Cardiac muscle cell (in vitro differentiated cells and primary cell): ENCODE measurements at places on chromosomes 1 and 21. TPM values are rescaled to one million over a fixed set of nuclear protein-coding genes. Genes with fewer than 3 reads are reported as not detected.
A peak's percentile ranks its signal among the peaks of the same experiment; 100 is the strongest.

Gene STIL
- 4.2 and 13.4 TPM in 2 replicates for total RNA-seq

Gene SCP2
- total RNA-seq: 131 and 134 TPM in 2 replicates

DNA sequence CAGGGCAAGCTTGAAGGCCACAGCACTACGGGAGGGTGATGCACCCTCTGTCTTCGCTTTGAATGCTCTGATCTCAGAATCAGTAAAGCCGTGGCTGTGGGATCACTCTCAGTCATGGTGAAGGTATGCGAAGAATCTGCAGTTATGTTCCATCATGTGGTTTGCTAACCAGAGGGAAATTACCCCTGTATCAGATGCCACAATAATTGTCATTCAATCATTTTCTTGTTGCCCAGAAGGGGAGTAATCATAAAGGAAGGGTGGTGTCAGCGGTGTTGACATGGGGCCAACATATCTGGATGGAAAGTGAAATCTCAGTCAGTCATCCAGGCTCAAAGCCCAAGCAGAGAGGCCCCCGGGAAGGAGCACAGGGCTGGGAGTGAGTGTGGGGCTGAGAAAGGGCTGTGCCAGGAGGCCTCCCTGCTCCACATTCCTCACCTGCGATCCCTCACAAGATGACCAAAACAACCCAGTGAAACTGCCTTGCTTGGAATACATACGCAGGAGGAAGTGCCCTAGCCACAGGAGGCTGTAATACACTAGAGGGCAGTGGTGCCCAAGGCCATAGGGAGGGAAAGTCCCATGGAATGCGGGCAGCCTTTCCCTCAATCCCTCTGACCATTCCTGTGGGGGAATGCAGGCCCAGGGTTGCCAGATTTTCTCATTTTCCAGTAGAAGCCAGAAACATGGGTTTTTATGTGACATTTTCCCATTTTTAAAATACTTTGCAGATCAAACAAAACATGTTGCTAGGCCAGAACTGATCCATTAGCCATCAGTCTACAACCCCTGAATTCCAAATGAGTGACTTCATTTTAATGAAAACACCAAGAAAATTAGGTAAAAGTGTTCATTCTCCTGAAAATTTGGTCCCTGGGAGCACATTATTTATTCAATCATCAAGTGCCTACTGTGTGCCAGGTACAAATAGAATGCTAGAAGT, 95.7 kb upstream of the VANGL1 start:
- no peaks in the 10 kb centered on the region for H3K4me1 ChIP-seq
- peak overlapping the region; percentile 88 for H3K27ac ChIP-seq
- H3K4me3 ChIP-seq: no peak overlapping the region
- no peaks in the 10 kb centered on the region for H3K36me3 ChIP-seq
- peak; percentile 91 for DNase-seq

- no peak overlapping the region for H3K4me3 ChIP-seq
- H3K4me1 ChIP-seq: peaks cover 12% of the 10 kb centered on the region
- no peaks in the 10 kb centered on the region for H3K36me3 ChIP-seq
- no peak overlapping the region for H3K27ac ChIP-seq
These were observed 9.8 kb downstream of the KAZN start for GRCh38 chr1:14608308-14608707.

- H3K36me3 ChIP-seq: no peaks in the 10 kb centered on the region
- peak overlapping the region; percentile 45 for H3K27ac ChIP-seq
- no peak overlapping the region for H3K4me3 ChIP-seq
- H3K4me1 ChIP-seq: no peaks in the 10 kb centered on the region
- DNase-seq: no peak
- no peaks in the 10 kb centered on the region for H3K27me3 ChIP-seq
These were observed 96.5 kb downstream of the NEK7 start for GRCh38 chr1:198253259-198253658.

- H3K36me3 ChIP-seq: no peaks in the 10 kb centered on the region
- H3K27ac ChIP-seq: no peak overlapping the region
- H3K4me1 ChIP-seq: no peaks in the 10 kb centered on the region
- no peaks in the 10 kb centered on the region for H3K27me3 ChIP-seq
- DNase-seq: no peak
These were observed 123.0 kb downstream of the LYPLAL1 start for GRCh38 chr1:219296430-219297355.

DNA sequence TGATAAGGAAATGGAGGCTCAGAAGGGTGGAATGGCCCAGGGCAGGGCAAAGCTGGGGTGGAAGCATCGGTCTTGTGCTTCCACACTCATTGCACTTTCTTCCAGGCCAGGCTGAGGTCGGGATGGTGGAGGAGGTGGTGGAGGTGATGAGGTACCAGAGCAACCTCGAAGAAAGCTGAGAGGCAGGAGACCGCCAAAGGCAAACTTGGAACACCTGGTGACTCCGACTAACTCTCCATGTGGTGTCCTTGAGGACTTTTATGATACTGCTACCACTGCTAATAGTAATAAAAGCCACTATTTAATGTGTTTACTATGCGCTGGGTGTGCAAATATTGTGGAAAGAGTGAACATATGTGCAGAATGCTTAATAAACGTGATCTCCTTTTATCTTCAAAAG, 16.9 kb upstream of the BTG2 start:
- H3K4me1 ChIP-seq: peaks cover 47% of the 10 kb centered on the region
- no peaks in the 10 kb centered on the region for H3K27me3 ChIP-seq
- H3K36me3 ChIP-seq: no peaks in the 10 kb centered on the region
- no peak for DNase-seq
- H3K27ac ChIP-seq: no peak overlapping the region
- no peak overlapping the region for H3K4me3 ChIP-seq

GRCh38 chr1:41171266-41171874, 70.7 kb downstream of the SCMH1 start:
- H3K27ac ChIP-seq: no peak overlapping the region
- no peak for DNase-seq
- no peaks in the 10 kb centered on the region for H3K27me3 ChIP-seq
- no peaks in the 10 kb centered on the region for H3K4me1 ChIP-seq
- no peak overlapping the region for H3K4me3 ChIP-seq

DNA sequence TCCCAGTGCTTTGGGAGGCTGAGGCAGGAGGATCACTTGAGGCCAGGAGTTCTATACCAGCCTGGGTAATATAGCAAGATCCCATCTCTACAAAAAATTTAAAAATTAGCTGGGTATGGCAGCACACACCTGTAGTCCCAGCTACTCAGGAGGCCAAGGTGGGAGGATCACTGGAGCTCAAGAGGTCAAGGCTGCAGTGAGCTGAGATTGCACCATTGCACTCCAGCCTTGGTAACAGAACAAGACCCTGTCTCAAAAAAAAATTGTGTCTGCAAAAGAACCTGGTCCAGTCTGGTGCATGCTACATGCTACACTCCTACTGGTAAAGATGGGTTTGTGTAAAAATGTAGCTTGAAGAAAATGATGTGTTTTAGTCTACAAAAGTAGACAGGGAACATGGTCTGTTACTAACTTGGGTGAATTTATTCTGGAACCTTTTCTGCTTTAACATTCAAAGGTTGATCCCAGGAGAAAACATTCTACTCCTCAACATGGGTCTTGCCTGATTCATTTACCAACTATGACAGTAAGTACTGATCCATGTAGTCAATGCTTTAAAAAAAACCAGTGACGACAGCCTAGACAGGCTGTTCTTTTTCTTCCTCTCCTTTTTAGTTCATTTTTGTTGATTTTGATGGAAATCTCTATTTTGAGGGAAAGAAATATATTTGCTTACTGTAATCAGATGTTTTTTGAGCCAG, 32.7 kb upstream of the ENAH start:
- H3K36me3 ChIP-seq: no peaks in the 10 kb centered on the region
- DNase-seq: no peak
- H3K27me3 ChIP-seq: no peaks in the 10 kb centered on the region
- no peaks in the 10 kb centered on the region for H3K4me1 ChIP-seq
- no peak overlapping the region for H3K27ac ChIP-seq

DNA sequence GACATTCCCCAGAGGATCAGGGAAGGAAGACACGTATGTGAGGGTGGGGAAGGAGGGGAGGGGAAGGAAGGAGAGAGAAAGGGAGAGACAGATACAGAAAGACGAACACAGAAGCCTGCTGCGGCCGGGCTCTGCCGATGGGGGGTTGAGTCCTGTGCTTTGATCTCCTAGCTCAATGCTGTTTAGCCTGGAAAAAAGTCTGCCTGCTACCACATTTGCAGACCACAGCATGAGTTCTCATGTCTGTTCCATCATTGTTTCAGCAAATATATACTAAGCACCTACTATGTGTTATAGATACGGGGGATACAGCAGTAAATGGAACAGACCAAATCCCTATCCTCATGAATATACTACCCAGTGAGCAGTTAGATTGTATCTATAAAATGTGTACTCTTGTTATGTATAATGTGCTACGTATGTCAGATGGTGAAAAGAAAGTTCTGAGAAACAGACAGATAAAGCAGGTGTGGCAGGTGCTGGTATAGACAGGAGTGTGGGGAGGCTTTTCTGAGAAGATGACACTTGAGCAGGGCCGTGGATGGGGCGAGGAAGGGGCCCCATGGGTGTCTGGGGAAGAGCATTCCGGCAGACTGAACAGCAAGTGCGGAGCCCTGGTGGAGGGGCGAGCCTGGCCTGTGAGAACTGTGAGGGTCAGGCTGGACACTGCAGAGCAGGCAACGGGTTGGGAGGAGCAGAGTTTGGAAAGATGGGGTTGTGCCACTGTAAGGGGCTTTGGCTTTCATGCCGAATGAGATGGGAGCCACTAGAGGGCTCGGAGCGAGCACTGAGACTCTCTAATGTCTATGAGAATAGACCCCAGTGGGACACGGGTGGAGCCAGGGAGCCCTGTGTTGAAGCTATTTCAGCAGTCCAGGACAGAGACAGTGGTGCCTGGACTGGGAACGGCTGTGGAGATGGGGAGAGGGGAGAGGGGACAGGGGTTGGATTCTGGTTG, 34.1 kb downstream of the KIAA1614 start:
- no peaks in the 10 kb centered on the region for H3K27me3 ChIP-seq
- H3K27ac ChIP-seq: no peak overlapping the region
- no peak overlapping the region for H3K4me3 ChIP-seq
- DNase-seq: no peak
